ENCODE measurements at places on chromosomes 4 and X.

DNA sequence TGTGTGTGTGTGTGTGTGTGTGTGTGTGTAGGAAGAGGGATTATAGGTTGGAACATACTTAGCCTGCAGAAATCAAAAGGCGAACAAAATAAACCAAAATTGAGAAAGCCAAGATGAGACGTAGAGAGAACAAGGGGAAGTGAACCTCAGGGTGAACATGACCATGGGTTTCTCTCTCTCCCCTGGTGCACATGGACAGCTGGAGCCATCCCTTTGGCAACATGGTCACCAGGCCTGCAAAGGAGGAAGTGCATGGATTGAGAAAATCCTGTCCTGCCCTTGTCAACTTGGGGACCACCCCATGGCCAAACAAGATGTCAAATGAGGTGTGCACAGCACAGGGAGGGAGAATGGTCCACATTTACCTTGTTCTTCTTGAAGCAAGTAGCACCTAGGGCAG, 23.1 kb downstream of the LGI2 start:
- DNase-seq: no peak

GRCh38 chr4:168524897-168525296, 28.0 kb downstream of the PALLD start:
- DNase-seq: no peak

DNA sequence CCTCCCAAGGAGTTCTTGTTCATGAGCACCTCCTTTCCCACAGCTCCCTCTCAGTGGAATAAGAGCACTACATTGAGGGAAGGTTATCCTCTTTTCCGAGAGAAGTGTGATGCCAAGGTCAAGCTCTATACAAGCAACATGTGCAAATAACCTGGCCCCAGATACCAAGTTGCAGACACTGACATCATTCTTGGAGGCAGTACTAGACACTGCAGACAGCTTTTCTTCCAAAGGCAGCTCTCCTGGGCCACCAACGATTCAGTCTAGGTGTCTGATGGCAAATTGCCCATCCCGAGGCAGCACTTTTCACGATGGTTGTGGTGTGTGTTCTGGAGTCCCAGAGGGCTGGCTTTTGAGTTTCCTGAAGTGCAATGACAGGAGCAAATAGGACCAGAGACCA, 384.9 kb downstream of the TLL1 start:
- DNase-seq: no peak

DNA sequence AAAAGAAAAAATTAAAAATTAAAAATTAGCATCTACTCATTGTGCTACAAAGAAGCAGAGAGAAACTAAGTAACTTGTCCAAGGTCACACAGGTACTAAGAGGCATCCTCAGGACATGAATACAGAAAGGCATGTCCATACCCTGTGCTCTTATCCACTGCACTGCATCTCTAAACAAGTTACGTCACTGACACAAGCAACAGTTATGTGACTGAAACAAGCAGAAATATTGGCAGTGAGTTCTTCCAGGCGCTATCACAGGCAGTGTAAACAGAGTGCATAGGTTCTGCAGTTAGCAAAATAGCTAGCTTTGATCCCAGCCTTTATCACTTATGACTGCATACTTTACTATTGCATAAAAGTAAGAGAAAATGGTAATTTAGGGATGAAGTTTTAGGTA, 7.9 kb downstream of the VEGFC start:
- no peak for DNase-seq

- no peak for DNase-seq
These were observed 420.5 kb downstream of the TLL1 start for GRCh38 chr4:166293556-166293955.

DNA sequence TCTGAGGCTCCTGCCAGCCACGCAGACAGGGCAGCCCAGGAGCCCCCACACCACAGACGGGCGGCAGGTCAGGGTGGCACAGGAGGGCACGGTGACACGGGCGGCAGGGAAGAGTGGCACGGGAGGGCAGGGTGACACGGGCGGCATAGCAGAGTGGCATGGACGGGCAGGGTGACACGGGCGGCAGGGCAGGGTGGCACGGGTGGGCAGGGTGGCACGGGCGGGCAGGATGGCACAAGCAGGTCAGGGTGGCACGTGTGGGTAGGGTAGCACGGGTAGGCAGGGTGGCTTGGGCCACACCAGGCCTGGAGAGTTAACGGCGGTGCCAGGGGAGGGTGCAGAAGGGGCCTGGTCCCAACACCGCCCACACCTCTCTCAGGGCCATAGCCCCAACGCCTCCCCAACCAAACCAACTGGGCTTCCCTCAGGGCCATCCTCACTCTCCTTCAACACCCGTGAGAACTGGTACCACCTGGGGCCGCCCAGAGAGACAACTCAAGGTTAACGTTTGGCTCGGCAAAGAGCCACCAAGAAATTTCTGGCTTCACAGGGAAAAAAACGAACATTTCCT, 3.4 kb downstream of the CTBP1 start:
- no peak for DNase-seq

- DNase-seq: no peak
These were observed 144.2 kb upstream of the WDR1 start for GRCh38 chr4:10260777-10261176.

GRCh38 chr4:10466161-10466560, 8.9 kb upstream of the ZNF518B start:
- DNase-seq: no peak

- no peak for DNase-seq
These were observed 1037.0 kb upstream of the SLIT2 start for GRCh38 chr4:19214591-19215186.

DNA sequence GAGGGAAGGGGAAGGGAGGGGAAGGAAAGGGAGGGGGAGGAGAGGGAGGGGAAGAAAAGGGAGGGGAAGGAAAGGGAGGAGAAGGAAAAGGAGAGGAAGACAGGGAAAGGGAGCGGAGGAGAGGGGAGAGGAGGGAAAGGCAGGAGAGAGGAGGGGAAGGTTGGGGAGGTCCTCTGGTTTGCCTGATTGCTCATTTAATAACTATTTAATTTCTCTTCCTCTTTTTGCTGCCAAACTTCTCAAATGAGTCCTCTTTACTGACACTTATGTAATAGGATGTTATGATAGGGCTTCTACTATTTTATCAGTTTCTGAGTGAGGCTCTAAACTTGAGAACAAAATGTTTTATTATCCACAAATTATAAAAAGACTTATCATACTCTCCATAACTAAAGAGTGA, 35.4 kb upstream of the PPA2 start:
- no peak for DNase-seq

GRCh38 chrX:50211510-50211909, 6.9 kb downstream of the CCNB3 start:
- DNase-seq: peak; percentile 2

DNA sequence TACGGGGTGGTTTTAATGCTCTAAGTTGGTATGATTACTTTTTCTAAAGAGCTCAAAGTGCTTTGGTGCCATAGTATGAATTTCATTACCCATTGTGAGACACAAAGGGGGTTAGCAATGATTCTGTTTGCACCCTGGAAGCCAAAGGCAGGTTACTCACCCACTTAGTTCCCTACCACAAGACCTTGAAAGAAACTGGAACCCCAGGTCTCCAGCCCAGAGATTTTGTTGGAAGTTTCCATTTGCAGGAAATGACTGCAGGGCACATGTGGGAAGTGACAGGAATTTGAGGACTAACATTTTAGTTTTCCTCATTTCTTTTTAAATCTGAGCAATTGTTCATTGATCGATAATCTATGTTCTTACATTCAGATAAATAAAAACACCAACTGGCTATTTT, 1.8 kb upstream of the HS3ST1 start:
- DNase-seq: no peak

DNA sequence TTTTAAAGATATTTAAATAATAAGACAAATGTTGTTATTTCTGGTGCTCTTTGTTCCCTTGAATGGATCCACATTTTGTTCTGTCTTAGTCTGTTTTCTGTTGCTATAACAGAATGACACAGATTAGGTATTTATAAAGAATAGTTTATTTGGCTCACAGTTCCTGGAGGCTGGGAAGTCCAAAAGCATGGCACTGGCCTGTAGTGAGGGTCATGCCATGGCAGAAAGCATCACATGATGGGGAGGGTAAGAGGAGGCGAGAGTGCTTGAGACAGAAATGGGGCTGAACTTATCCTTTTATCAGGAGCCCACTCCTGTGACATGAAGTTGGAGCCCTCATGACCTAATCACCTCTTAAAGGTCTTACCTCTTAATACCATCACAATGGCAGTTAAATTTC, 38.2 kb downstream of the KIAA0232 start:
- no peak for DNase-seq

DNA sequence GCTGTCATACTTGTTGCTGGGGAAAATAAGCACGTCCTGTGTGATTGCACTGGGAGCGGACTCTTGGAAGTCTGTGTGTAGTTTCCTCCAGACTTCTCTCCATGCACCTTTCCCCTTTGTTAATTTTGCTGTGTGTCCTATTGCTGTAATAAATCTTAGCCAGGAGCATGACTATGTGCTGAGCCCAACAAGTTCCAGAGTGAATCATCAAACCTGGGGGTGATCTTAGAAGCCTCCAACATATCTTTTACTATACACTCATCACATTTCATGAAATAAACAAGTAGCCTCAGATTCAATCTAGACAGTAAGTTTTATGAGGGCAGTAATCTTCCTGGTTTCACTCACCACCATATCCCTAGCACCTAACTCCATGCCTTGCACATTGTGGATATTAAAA, 43.3 kb upstream of the FGF13 start:
- no peak for DNase-seq

DNA sequence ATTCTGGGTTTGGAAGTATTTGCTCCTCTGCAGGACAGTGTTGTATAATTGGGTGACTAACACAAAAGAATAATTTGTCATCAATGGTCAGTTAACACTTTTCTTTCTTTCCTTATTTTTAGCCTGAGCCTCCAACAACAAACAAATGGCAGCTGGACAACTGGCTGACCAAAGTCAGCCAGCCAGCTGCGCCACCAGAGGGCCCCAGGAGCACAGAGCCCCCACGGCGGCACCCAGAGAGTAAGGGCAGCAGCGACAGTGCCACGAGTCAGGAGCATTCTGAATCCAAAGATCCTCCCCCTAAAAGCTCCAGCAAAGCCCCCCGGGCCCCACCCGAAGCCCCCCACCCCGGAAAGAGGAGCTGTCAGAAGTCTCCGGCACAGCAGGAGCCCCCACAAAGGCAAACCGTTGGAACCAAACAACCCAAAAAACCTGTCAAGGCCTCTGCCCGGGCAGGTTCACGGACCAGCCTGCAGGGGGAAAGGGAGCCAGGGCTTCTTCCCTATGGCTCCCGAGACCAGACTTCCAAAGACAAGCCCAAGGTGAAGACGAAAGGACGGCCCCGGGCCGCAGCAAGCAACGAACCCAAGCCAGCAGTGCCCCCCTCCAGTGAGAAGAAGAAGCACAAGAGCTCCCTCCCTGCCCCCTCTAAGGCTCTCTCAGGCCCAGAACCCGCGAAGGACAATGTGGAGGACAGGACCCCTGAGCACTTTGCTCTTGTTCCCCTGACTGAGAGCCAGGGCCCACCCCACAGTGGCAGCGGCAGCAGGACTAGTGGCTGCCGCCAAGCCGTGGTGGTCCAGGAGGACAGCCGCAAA, 106.0 kb downstream of the KLHL8 start:
- no peak for DNase-seq

DNA sequence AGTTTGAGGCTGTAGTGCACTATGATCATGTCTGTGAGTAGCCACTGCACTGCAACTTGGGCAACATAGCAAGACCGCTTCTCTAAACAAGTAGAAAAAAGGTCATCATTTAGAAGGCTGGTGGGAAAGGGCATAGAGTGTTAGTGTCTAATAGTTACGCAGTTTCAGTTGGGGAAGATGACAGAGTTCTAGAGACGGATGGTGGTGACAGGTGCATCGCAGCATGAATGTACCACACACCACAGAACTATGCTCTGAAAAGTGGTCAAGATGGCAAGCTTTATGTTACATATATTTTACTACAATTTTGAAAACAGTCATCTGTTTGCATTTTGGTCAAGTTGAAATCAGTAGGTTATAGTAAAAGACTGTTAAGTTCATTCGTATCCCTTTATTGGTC, 23.7 kb upstream of the CLDN34 start:
- no peak for DNase-seq

GRCh38 chr4:24971192-24971591, 58.4 kb upstream of the CCDC149 start:
- no peak for DNase-seq

DNA sequence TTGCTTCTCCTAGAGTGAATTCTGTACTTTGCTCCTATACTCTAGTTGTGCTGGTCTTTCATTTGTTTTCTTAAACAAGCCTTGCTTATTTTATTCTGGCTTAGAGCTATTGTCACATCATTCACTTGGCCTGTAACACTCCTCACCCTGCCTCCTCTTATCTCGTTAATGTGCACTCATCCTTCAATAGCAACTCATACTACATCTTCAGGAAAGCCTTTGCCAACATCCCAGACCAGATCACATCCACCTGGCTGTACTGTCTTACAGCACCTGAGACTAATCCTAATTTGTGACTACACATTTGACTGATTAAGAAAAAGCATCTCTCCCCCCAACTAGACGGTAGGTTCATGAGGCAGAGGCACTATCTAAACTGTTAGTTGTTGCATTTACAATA, 80.8 kb downstream of the SLC7A11 start:
- no peak for DNase-seq

DNA sequence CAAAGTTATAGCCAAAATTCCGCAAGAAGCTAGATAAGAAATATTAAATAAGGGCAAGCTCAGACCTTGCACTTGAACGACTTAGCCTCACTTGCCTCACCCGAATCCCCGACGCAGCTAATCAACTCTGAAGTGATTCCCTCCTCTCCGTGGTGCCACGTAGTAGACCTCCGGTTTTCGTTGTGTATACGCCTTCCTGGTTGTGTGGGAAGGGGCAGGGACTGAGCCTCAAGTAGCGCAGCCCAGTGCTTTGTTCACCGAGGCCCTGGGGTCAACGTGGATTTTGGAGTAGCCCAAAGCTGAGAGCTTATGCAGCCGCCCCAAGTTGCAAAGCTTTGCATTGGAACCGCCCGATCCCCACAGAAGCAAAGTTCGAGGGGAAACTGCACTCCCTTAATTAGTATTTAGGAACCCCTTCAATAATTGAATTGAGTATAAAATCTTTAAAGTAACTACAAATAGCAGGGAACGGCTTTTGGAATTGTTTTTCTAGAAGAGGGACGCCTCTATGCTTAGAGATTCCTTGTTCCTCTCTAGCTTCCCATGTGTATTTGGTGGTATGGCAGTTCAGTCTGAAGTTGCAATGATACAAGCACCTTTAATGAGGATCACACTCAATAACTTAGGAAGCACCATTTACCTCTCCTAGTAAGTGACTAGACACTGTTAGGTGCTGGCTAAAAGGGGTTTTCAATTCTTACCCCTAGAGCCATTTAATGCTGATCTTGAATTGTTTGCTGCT, 55.7 kb downstream of the LINC00632 start:
- DNase-seq: no peak

DNA sequence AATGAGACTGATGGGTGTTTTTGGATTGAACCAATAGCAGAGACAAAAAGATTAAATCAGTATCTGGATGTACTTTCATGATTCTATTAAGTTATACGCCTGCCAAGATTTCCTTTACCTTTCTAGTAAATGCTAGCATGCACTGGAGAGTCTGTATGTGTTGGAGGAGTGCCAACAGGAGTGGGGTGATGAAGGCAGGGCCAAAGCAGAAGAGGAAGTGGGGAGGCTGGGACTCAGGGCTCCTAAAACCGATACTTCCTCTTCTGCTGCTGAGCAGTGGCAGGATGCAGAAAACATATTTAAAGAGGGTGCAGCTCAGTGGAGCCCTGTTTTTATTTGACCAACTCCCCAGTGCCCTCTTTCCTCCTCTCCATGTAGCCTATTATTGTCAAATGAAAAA, 5.6 kb downstream of the CYSLTR1 start:
- DNase-seq: peak; percentile 67

- no peak for DNase-seq
These were observed 60.8 kb upstream of the TBC1D9 start for GRCh38 chr4:140816806-140817510.

GRCh38 chrX:51955200-51955599, 61.8 kb downstream of the MAGED1 start:
- no peak for DNase-seq

GRCh38 chrX:129403974-129404669, 119.2 kb downstream of the SMARCA1 start:
- no peak for DNase-seq

Measured in CD4-positive, alpha-beta T cell treated with Interleukin-12 subunit alpha and Interleukin-12 subunit beta, for 1 hour (primary cell).